ENCODE measurements at places on chromosomes 1 and 21.

DNA sequence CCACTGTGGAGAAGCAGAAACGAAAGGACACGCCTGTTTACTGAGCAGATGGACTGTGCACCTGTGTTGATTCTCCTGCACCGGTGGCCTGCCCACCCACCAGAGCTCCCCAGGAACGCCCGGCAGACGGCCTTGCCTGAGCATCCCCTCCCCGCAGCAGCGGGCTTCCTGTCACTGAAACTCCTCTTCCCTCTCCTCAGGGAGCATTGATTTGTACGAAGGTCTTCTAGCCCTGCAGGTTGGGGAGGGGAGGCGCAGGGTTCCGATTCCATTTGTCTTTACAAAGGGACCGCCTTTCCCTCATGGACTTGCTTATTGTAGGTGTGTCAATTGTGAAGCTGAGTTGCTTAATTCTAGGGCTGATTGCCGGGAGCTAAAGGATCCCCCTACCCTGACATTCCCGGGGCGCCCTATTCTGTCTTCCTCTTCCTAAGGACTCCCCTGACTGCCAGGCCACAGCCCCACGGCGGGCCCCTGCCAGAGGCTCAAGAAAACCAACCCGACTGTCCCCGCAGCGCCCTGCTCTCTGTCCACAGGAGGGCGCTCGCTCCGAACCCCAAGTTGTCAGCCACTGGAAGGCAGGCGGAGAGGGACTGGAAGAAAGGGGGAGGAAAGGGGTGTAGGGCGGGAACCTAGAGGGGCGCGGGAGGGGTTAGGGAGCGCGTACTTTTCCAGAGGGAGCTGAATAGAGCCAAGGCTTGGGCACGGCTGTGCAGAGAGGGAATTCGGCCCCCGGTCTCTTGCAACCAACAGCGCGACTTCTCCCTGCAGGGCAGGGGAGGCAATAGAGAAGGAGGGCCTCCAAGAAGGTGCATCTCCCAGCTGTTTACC, 2.8 kb downstream of the S100A6 start:
- DNase-seq, result peak; percentile 85

GRCh38 chr1:101235216-101235695, 1.6 kb upstream of the S1PR1 start:
- DNase-seq, result no peak

DNA sequence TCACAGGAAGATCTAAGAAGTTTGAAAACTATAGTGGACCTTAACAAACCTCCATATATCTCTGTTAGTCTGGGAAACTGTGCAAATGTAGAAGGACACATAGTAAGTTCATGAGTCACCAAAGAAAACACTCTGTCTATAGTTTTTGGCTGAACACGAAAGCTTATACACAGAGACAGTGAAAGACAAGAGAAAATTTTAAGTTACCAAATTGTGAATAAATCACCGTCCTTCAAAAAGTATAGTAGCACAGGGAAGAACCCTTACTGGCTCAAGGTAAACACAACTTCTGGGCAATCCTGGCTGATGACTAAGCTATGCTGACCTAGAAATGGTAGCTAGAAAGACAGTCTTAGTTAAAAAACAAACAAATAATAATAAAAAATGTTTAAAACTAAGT, 1057.9 kb downstream of the AMY1C start:
- DNase-seq, result no peak

- no peak for DNase-seq
These were observed 561.8 kb downstream of the KIF26B start for GRCh38 chr1:245716561-245716960.
